ENCODE measurements at places on chromosomes 2 and 18.
A peak's percentile ranks its signal among the peaks of the same experiment; 100 is the strongest.

DNA sequence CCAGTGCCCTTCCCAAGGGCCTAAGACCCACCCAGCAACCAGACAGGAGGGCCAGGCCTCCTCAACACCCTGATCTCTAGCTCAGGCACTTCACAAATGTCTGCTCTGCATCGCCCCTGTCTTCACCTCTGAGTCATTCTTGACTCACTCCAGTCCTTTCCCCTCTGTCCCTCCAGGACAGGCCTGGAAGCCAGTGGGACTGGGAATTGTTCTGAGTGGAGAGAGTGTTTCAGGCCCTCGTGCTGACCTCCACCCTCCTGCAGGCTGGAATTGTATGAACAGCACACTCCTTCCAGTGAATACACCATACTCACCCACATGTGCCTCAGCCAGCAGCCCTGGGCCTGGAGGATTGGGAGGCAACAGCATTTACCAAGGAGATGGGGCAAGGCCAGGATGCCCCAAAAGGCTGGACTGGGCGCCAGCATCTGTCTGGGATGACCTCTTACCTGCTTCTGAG lies 304.2 kb downstream of the CYP26B1 start:
- no peak for DNase-seq

GRCh38 chr2:98569197-98569793 lies 39.0 kb downstream of the COA5 start:
- DNase-seq, result peak; percentile 86

DNA sequence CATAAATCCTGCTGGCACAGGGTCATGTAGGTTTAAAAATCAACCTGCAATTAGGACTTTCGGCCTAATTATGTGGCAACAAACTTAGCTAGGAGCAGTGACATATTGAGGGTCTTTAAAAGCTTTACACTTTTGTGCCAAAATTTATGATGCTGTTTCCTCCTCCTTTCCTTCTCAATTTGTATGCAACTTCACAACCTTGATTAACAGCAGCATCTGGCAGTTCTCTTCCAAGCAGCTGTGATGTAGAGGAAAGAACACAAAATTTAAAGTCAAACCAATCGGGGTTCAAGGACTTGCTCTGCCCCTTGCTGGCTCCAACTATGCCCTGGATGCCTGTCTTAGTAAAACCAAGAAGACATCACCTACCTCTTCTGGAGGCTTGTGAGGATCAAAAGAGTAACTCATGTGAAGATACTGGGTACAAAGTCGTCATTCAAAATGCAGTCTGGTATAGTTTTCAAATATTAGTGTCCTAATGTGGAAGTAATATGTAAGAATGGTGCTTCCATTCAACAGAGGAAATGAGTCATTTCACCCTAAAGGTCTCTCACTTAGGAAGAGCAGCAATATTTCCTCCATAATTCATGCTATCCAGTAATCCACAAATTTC lies 94.7 kb downstream of the ANKRD44 start:
- peak; percentile 51 for DNase-seq

DNA sequence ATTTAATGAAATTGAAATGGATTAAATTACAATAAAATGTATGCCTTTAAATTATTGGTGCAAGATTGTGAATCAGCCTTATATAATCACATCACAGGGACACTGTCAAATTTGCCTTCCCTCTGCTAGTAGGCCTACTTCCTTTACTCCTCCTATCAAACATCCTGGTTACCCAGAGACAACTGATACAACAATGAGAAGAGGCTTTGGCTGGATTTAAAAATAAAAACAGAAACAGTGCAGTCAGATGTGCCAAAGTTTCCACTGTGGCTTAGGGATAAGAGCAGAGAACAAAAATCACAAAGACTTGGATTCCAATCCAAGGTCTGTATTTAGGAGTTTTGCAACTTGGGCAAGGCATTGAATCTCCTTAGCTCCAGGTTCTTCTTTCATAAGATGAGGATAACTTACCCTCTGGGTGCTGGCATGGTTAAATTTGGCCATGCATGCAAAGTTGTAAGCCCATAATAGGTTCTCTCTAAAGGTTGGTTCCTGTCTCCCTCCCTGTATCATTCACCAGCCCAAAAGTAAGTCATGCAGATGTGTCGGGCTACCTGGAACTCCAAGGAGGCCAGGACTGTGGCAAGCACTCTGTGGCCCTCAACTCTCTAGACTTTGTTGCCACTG lies 99.3 kb upstream of the LRATD1 start:
- DNase-seq, result no peak

DNA sequence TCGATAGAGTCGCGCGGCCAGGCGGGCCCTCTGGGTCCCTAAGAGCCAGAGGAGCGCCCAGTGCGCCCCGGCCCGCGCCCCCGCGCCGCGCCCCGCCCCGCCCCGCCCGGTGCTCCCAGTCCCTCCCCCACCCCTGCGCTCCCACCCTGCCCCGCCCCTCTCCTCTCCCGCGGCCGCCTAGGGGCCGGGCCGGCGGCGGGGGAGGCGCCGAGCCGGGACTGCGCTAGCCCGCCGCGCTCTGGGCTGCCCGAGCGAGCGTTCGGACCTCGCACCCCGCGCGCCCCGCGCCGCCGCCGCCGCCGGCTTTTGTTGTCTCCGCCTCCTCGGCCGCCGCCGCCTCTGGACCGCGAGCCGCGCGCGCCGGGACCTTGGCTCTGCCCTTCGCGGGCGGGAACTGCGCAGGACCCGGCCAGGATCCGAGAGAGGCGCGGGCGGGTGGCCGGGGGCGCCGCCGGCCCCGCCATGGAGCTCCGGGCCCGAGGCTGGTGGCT lies at the start of gene GPC1:
Gene GPC1, plus strand, starts transcription at position 207 of the 491 bp plus-strand sequence. Its CDS starts 256 bp downstream, at position 463.
- DNase-seq, result peak; percentile 85

All from Karpas-422 (cell line).